ENCODE measurements at places on chromosomes 16 and 17.

DNA sequence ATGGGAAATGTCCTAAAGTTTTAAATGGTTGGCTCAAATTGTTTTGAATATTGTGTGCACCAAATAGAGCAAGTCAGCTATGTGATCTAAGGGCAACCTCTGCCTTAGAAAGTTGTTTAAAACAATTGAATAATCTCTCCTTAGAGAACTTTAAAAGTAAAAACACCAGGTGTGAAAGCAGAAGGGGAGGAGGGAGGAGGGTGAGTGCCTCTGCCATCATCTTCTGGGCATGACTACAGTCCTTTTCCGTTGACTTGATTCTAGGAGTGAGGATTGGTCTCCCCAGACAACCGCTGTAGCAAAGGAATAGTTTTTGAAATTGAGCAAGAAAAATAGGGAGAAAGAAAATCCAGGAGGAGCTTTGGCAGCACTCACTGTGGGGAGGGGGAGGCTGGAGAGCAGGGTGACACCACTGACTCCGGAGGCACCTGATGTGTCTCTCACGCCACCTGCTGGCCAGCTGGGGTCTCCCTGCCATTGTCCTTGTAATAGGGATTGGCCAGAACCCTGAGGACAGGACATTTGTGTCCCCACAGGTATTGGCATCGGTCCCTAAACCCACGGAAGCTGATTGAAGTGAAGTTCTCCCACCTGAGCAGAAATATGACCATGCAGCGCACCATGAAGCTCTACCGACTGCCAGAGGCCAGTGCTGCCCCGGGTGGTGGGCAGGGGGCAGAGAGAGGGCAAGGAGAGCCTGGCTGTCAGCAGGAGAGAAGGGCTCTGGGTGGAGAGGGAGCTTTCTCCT lies 33.3 kb downstream of the PLCD3 start:
- peak; percentile 64 for DNase-seq

DNA sequence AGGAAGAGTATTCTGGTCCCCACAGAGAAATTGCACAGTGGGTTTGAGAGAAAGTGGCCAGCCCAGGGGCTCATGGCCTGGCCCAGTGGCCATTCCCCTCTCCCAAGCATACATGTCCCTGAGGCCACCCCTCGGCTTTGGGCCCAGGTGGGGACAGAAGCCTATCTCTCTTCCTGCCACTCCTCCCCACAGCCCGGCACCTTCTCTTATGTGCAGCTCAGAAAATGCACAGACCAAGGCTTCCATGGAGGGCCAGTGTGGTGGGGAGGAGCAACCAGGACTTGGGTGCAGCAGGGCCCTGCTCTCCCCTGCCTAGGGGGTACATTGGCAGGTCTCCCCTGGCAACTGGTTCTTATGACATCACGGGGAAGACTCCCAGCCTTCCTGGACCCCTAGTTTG lies at the start of gene C16orf90:
Gene C16orf90 (minus strand): TSS at position 314 of the 400 bp plus-strand sequence. CDS start 68 bp downstream, at position 246.
- DNase-seq = no peak

- DNase-seq = no peak
Observed at GRCh38 chr17:77692571-77693161, 265.8 kb upstream of the TNRC6C start.

GRCh38 chr17:50725769-50726655 lies 6.6 kb downstream of the LUC7L3 start:
- DNase-seq = no peak

Data from activated T-cell treated with anti-CD3 and anti-CD28 coated beads for 4 hours (primary cell).